PC-9 (cell line): ENCODE measurements at places on chromosomes 13 and 19. TPM values are rescaled to one million over a fixed set of nuclear protein-coding genes. Genes with fewer than 3 reads are reported as not detected.

GRCh38 chr13:45215392-45216077 lies 14.7 kb upstream of the KCTD4 start:
- H3K4me1 ChIP-seq = peaks cover 33% of the 10 kb centered on the region
- no peaks in the 10 kb centered on the region for H3K27me3 ChIP-seq
- H3K27ac ChIP-seq = no peak overlapping the region
- DNase-seq = no peak
- H3K36me3 ChIP-seq = 0 out of 2 replicates have a peak, but pooled peaks cover under 1% of the 10 kb centered on the region

- H3K27me3 ChIP-seq = no peaks in the 10 kb centered on the region
- no peaks in the 10 kb centered on the region for H3K36me3 ChIP-seq
- no peaks in the 10 kb centered on the region for H3K4me1 ChIP-seq
- H3K27ac ChIP-seq = no peak overlapping the region
- no peak overlapping the region for H3K4me3 ChIP-seq
Measured at GRCh38 chr19:5961969-5962945, 15.7 kb downstream of the RANBP3 start.

OR10H1 gene
- total RNA-seq = 0.20 TPM in 1 of 2 replicates, not detected in the other

- H3K36me3 ChIP-seq = no peaks in the 10 kb centered on the region
- no peak overlapping the region for H3K4me3 ChIP-seq
- H3K4me1 ChIP-seq = no peaks in the 10 kb centered on the region
- DNase-seq = no peak
Measured at GRCh38 chr19:32891609-32892008, 22.0 kb upstream of the SLC7A9 start.

- H3K36me3 ChIP-seq = no peaks in the 10 kb centered on the region
- no peaks in the 10 kb centered on the region for H3K27me3 ChIP-seq
- no peak overlapping the region for H3K27ac ChIP-seq
- no peak overlapping the region for H3K4me3 ChIP-seq
- no peaks in the 10 kb centered on the region for H3K4me1 ChIP-seq
- no peak for DNase-seq
Measured at GRCh38 chr13:91747186-91747585, 348.8 kb downstream of the GPC5 start.

- no peak overlapping the region for H3K27ac ChIP-seq
- no peak for DNase-seq
- no peaks in the 10 kb centered on the region for H3K4me1 ChIP-seq
Measured at GRCh38 chr19:31175564-31176348, 173.5 kb downstream of the TSHZ3 start.

HIPK4 gene
- total RNA-seq = 0.37 and 0.38 TPM in 2 replicates

ZNF599 gene
- total RNA-seq = 9.2 and 12.4 TPM in 2 replicates

DNA sequence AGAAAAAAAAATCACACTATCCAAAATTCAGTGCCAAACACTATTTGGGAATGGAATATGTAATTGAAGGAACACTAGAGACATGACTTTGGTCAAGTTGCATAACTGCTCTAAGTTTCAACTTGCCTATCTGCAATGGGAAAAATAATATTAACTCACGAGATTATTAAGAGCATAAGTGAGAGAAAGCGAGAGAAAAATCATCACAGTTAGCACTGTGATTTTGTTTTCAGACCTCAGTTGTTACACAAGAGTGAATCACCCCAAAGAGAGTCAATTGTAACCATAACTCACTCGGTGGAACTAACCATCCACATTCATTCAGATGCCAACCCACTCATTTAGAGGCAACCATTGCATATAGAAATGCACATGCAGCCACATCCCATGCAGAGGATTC lies 147.1 kb downstream of the NHLRC3 start:
- no peak overlapping the region for H3K27ac ChIP-seq
- H3K4me3 ChIP-seq = no peak overlapping the region
- no peaks in the 10 kb centered on the region for H3K27me3 ChIP-seq
- no peak for DNase-seq

DNA sequence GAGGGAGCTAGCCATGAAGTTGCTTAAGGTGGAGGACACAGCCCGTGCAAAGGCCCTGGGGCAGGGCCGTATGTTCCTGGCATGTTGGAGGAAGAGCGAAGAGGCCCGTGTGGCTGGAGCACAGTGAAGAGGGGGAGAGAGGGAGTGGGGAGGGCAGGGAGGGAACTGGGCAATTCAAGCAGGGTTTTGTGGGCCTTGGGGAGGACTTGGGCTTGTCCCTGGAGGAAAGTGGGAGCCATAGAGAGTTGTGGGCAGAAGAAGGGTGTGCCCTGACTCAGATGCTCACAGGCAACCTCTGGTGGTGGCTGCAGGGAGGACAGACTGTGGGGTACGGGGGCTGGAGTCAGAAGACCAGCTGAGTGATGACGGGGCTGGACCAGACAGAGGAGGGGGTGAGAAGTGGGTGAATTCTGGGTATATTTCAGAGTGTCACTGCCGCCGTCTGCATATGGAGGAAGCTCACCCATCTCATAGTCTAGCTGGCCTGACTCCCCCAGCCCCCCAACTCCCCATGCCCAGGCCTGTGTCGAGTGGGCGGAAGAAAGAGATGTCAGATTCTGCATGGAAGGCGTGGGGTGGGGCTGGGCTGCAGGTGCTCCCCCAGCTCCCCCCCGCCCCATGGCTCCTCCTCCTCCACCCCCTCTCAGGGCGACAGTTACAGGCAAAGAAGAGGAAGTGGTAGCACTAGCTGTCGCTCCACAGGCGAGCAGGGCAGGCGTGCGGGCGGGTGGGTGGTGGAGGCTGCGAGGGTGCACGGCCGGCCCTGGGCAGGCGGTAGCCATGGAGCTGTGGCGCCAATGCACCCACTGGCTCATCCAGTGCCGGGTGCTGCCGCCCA lies at the start of gene VAV1:
Gene VAV1, plus strand, starts transcription at position 681 of the 838 bp plus-strand sequence. Its CDS starts 100 bp downstream, at position 781.
- H3K36me3 ChIP-seq = no peaks in the 10 kb centered on the region
- no peak for DNase-seq
- H3K4me3 ChIP-seq = no peak within 1 kb of the TSS
- no peak within 1 kb of the TSS for H3K27ac ChIP-seq

CACNG7 gene
- not detected in 2 replicates for total RNA-seq

ZNF66 gene
- 3.9 and 4.9 TPM in 2 replicates for total RNA-seq
